ENCODE measurements at places on chromosomes 16 and 17.

- peak; percentile 26 for DNase-seq
Measured at GRCh38 chr16:10949424-10949970, 5.1 kb downstream of the CLEC16A start.

GRCh38 chr16:21643785-21644184 is 8.6 kb downstream of the IGSF6 start:
- DNase-seq = no peak

DNA sequence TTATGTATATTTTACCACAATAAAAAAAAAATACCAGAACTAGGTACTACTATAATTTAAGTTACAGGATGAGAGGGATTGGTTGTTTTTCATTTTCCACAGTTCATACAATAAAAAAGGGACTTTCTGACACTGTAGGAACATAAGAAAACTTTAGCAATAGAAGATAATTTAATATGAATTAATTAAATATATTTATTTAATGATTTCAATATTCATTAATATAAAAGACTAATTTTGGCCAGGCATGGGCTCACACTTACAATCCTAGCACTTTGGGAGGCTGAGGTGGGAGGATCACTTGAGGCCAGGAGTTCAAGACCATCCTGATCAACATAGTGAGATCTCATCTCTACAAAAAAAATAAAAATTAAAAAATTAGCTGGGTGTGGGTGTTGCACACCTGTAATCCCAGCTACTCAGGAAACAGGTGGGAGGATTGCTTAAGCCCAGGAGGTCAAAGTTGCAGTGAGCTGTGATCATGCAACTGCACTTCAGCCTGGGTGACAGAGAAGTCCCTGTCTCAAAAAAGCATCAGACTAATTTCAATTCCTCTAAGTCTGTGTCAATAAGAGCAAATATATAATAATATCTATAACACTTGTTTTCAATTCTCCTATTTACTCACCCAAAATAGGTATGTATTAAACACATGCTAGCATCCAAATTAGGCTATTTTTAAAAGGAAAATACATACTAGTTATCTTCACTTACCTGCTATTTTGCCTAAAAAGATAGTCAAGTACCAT is 79.6 kb downstream of the BRIP1 start:
- no peak for DNase-seq

GRCh38 chr17:8965394-8966168 is at the start of gene PIK3R5:
Gene PIK3R5, minus strand, starts transcription at chr17:8965707. Its CDS starts 54,213 bp downstream, at chr17:8911494.
- DNase-seq = peak; percentile 78

- DNase-seq = no peak
Measured at GRCh38 chr17:80955671-80956280, 35.9 kb upstream of the CHMP6 start.

DNA sequence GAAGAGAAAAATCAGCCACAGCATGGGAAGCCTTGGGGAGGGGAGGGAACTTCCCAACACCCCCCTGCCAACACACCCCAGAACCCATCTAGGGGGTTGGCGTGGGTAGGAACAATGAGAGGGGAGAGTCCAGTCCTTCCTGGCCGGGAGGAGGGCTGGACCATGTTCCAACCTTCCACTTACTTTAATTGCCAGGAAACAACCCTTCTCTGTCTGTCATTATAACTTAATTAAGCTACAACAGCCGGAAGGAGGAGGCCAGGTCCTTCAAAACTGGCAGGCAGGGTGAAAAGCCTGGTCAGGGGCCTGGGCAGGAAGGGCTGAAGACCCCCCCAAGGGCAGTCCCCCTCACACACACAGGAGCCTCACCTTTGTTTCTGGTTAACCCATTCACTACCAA is 447.0 kb downstream of the SOX9 start:
- DNase-seq = no peak

DNA sequence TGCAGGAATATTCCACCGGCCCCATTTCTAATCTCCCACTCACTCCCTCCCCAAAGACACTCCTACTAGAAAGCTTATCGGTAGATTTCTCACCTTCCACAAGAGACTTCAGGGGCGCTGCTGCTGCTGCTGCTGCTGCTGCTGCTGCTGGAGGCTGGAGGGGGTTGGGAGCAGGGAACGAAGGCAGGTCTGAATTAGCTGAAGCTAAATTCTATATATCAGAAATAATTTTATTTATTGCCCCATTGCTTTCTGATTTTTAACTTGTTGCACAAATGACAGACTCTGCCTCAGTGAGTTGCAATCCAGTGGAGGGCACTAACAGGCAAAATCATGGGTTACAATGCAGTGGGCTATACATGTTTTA is 25.8 kb upstream of the HLF start:
- DNase-seq = no peak

- no peak for DNase-seq
Measured at GRCh38 chr16:1758923-1759322, 12.4 kb downstream of the NME3 start.

GRCh38 chr16:50274326-50275097 is 8.2 kb downstream of the ADCY7 start:
- peak; percentile 23 for DNase-seq

- DNase-seq = no peak
Measured at GRCh38 chr17:80091376-80091775, 10.0 kb upstream of the GAA start.

DNA sequence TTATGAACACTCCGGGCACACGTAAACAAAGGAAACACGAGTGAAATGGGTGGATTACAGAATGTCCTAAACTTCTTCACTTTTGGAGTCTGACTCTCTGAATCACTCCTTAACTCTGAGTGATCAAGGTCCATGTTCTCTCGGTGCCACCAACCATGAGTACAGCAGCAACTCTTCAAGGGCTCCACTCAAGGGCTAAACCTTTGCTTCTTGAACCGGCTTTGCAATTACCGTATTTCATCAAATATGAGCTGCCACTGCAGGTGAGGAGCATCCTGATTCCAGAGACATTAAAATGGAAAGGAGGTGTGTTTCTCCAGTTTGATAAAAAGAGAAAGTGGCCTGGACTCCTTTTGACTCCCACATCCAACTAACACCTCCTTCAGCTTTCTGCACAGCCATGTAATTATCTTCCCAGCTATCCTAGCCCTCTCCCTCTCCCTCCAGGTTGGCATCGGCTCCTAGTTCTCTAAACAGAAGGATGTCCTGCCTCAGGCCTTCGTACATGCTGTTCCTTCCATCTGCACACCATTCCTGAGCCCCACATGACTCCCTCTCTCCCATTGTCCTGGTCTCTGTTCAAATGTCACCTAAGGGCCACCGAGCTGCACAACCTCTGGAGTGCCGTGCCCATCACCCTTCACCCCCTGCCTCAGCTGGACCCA is 61.4 kb downstream of the ZDHHC7 start:
- DNase-seq = no peak

DNA sequence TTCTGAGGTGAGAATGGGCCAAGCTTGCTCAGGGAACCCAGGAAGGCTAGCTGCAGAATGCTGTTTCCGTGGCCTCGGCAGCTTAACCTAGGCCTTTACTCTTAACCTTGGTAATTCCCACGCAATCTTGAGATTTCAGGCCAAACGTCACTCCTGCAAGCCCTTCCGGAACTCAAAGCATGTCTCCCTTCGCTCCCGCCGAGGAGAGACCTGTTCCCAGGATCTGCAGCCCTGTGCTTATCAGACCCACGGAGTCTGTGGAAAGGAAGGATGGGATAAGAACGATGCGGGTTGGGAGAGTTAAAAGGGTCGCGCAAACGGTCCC is 524 bp upstream of the ZFP3 start:
- DNase-seq = no peak

DNA sequence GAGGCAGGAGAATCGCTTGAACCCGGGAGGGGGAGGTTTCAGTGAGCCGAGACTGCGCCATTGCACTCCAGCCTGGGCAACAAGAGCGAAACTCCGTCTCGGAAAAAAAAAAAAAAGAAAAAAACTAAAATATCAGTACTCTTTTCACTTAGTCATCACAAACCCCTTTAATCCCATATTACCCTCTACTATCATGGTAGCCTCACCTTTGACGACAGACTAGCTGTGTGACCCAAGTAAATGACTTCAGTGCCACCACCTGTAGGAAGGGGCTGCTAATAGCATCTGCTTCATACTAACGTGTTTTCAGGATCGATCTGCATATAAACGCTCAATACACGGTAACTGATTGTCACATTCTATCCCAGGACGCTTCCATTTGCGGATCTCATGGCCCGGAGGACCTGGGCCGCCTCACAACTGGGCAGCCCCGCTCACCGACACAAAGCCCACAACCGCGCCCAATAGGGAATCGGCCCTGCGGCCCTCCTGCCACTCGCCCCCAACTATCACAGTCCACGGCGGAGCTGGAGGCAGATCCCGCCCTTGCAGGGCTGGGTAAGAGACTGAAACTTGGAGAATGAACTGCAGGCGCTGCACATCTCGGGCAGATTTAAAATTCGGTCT is 1.1 kb upstream of the ZNF263 start:
- DNase-seq = no peak

GRCh38 chr17:50328363-50329325 is 17.3 kb upstream of the XYLT2 start:
- no peak for DNase-seq

- DNase-seq = no peak
Measured at GRCh38 chr17:80198144-80198661, 21.9 kb downstream of the SGSH start.

- DNase-seq = no peak
Measured at GRCh38 chr17:19332371-19333131, 30.0 kb downstream of the B9D1 start.

DNA sequence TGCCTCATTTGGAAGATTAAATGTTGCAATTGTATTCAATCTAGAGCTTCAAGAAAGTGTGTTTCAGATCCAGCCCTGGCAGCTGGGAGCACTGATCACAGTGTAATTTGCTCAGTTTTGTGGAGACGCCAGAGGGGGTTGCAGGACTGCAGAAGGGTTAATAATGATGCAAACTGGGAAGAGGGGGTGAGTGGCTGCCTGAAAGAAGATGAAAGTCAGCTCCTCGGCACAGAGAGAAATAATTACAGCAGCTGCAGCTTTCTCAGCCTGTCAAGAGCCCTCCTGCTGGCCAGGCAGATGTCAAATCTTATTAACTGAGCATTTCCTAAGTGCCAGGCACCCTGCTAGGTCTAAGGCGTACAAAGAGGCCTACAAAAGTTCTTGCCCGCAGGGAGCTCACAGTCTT is 97.7 kb downstream of the ZNF18 start:
- DNase-seq = no peak

GRCh38 chr16:54284319-54284930 is 2.2 kb downstream of the IRX3 start:
- no peak for DNase-seq

DNA sequence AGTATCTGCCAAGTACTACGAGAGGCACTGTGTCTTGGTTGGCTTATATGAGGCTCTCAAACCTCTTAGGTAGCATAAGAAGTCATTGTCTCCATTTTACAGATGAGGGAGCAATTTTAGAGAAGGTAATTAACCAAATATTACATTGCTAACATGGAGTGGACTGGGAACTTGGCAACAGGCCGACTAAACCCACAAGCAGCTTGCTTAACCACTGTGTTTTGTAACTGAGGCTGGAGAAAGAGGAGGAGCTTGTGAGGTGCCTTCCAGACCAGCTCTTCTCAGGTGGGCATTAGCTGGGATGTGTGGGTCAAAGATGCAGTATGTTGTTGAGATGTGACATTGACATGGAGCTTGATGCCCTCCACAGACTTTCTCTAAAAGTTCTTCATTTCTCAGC is 835.6 kb upstream of the RBFOX1 start:
- DNase-seq = no peak

DNA sequence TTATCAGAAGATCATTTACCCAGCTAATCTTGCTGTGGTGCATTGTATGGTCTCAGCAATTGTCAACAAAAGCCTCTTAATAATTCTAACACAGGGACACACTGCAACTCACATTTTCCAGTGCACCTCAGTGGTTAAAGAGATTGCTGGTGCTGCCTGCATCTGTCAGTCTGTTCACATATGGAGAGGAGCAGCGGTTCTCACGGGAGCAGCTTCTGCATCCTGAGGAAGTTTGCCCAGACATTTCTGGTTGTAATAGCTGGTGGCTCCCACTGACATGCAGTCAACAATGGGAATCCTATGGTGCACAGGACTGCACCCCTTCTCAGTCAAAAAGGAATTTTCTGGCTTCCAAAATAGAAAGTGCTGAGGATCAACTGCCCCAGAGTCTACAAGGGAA is 7.8 kb downstream of the GGA2 start:
- no peak for DNase-seq

DNA sequence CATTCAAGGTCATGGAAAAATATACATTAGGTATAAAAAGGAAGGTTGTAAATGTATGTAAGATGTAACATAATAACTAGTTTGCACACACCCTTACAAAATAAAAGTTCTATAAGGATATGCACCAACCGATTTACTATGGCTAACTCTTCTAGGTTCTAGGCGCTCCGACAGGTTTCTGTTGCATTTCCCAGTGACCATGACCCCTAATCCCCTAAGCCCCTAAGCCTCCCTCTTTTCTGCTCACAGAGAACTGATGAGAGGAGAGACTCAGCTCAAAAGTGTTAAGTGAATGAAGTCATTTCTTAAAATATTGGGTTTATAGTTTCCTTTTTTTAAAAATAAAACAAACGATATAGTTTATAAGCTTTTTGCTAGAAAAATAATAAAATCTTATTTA is 30.0 kb upstream of the HEATR6 start:
- no peak for DNase-seq

DNA sequence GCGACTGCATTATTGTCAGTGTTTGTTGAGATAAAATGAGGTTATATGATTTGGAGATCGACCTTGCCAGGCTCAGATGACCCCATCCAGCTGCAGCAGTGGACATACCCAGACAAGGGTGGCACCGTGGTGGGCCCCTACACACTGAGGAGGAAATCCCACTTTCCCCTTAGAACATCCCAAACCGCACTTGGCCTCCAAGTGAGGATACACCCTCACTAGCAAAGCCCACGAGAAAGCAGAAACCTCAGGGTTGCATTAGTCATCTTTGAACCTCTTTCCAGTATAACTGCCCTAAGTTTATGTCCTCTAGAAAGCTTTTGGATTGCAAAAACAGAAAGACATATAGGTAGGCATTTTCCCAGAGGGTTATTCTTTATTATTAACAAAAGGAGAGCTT is 101.5 kb downstream of the CLEC16A start:
- no peak for DNase-seq

DNA sequence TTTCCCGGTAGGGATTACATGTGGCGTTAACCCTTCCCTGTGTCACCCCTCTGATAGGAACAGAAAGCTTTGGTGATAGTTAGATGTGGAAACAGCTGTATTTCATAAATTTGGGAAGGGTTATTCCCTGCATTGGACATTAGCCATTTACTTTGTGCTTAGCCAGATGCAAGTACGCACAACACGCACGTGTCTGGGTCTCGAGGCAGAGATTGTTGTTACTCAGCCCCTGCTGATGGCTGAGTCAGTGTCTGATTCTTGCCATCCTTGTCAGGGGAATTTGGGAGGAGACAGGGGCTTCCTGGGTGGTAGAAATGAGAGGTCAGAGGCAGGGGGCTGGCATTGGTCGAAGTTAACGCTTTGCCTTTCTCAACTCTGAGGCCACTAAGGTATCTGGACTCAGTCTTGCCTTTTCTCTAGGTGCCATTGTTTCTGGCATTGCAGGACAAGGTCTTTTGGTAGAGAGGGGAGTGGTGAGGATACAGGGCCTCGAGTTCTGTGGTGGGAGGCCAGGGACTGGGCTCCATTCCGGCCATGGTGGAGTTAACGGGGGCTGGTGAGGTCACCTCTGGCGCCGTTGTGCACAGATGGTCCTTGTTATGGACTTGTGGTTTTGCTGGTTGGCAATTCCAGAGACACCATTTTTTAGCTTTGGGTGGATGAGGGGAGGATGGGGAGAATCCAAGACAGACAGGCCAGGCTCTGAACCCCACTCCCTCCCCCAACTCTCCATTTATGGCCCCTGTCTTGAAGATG is 8.2 kb downstream of the MMP2 start:
- no peak for DNase-seq

- DNase-seq = no peak
Measured at GRCh38 chr16:88389621-88390160, 6.9 kb downstream of the ZNF469 start.

Measured in T follicular helper cell (primary cell).